HS-5 (cell line): ENCODE measurements at places on chromosomes 7 and 10.

- no peak for DNase-seq
Observed at GRCh38 chr7:136964347-136964746, 95.9 kb downstream of the CHRM2 start.

GRCh38 chr7:47194516-47195057, 387.3 kb downstream of the TNS3 start:
- DNase-seq, result no peak

DNA sequence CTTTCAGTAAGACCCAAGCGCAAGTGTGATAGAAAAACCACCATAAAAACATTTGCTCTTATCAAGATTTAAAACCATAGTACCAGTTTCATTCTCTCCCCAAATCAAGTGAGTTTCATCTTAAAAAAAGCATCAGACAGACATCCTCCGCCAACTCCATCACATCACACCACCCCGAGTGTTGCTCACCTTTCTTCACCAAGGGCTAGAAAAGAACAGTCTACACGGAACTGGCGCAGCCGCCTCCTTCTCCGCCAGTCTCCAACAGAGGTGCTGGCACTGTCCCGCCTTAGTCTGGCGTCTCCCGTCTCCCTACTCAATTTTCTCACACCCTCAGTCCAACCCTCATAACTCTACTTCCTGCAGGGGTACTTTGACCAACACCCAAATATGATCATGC, 46.9 kb upstream of the WIPI2 start:
- DNase-seq, result no peak

DNA sequence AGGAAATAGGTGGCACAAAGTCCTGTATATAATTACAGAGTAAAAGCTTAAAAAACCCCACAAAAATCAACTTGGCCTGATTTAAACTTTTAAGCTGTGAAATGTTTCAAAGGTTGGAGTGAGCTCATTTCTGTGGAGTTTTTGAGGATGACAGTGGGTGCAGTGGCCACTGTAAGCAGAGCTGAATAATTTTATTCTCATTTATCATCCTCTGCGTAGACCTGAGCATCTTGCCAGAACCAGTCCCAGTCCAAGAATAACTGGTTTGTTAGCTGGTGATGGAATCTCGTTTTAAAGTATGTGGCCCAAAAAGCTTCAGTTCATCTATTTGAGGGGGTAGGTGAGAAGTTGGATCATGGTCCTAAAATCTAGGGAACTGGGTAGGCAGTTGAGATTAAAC, 4.4 kb downstream of the BMPER start:
- no peak for DNase-seq

GRCh38 chr10:32957341-32958084, 517 bp downstream of the ITGB1 start:
- no peak for DNase-seq

- peak; percentile 58 for DNase-seq
Observed at GRCh38 chr7:30888747-30889146, 22.9 kb upstream of the AQP1 start.

DNA sequence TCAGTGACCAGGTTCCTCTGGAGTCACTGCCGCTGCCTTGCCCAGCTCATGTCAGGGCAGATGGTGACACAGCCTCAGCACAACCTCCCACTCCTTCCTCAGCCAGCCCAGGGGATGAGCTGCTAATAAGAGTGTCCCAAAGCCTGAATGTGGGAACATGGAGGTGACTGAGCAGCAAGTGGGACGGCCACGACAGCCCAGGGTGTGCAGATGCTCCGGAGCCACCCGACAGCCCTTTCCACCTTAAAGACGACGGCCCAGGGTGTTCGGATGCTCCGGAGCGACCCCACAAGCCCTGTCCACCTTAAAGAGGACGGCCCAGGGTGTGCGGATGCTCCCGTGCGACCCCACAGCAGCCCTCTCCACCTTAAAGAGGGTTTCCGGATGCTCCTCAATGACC, 89.2 kb downstream of the DIP2C start:
- DNase-seq, result no peak

DNA sequence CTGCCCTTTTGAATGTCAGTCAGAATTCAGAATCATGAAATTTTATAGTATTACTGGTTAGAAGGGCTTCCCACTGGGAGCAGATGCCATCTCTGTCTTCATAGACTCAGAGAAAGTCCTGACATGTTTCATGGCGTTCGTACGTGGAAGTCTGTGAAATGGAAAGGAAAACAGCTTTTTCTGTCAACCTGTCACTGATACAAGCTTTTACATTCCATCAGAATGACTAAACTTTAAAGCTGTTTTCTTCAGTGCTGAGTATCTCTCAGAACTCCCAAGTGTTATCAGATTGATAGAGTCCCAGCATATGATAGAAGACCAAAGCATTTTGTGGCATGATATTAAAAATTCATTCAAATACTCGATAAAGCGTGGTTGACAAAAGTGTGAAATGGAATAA, 726.7 kb upstream of the GALNT17 start:
- DNase-seq, result no peak

- no peak for DNase-seq
Observed at GRCh38 chr7:45295222-45295621, 137.6 kb downstream of the RAMP3 start.

GRCh38 chr10:92184977-92185376, 105.9 kb downstream of the CPEB3 start:
- no peak for DNase-seq

GRCh38 chr7:16975712-16976111, 93.9 kb upstream of the AGR3 start:
- DNase-seq, result no peak

DNA sequence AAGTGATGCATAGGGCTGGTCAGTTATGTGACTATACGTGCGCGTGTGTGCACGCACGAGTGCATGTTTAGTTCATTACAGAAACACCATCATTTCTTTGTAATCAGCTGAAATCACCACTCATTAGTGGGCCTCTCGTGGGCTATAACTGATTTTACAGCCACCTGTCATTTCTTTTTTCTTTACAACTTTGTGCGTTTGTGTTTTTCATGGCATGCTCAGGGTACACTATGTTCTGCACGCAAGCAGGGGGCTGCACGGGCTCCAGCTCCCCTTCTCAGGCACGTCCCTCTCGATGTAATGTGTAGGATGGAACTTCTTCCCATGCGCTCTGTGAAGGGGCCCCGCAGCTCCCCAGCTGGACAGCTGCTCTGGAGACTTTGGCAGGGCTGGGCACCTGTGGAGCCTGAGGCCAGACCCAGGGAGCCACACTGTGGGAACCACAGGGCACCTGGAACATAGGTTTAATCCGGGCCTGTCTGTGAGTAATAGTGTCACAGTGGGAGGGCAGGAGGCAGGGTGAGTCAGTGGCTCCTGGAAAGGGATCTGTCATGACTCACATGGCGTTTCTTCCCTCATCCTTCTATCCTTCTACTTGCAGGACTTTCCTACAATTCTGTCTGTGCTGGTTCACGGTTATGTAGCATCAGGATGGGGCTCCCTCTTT, 4.9 kb downstream of the GCK start:
- peak; percentile 77 for DNase-seq
